ENCODE measurements at places on chromosomes 12 and 14.

GRCh38 chr14:69625299-69626131, 14.1 kb downstream of the SUSD6 start:
- peak; percentile 16 for DNase-seq

DNA sequence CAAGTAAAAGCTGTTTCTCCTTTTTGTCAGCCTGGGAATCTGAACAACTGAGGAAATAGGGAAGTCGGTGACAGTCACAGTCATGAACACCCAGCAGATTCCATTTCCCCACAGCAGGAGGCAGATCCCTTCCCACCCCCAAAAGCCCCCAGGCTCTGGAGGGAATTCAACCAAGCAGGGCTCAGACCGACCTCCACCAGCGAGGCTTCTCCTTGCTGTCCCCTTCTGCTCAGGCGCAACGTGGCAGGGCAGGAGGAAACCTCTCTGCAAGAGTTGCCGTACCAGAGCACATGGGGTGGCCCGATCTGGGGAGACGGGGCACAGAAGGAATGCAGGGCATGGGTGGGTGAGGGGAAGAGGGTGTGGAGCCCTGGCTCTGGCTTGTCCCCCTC, 319 bp downstream of the GALNT6 start:
- DNase-seq: no peak

DNA sequence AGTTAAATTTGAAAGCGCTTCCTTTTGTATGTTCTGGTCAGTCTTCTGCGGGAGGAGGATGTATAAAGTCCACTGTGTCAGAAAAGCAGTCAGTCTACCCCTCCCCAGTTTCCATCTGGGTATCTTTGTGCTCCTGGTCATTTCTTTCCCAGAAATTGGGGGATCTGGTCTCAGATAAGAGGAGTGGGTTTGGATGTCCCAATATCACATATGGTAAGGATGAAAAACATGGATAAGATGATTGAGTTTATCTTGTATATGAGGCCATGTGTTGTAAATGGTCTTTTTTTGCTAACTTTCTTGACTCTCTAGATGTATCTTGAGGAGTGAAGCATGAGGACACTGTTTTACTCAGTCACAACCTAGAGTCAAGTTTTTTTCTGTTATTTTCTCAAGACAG, 186.8 kb upstream of the HIF1A start:
- no peak for DNase-seq

DNA sequence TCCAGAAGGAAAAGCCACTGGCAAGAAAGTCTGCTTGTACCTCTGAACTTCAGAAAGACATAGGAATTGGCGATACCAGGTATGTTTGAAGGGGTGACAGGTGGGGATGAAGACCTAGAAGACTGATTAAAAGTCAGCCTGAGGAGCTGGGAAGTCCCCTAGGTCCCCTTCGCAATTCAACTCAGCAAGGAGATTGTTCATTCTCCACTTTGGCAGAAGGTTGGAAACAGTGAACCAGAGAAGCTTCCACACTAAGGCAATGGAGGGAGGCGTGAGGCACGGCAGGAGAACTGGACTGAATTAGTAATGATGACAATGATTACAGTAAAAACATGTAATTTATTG, 240.3 kb upstream of the TMPO start:
- DNase-seq: no peak

- DNase-seq: no peak
Observed at GRCh38 chr14:34684578-34684977, 29.8 kb downstream of the CFL2 start.

DNA sequence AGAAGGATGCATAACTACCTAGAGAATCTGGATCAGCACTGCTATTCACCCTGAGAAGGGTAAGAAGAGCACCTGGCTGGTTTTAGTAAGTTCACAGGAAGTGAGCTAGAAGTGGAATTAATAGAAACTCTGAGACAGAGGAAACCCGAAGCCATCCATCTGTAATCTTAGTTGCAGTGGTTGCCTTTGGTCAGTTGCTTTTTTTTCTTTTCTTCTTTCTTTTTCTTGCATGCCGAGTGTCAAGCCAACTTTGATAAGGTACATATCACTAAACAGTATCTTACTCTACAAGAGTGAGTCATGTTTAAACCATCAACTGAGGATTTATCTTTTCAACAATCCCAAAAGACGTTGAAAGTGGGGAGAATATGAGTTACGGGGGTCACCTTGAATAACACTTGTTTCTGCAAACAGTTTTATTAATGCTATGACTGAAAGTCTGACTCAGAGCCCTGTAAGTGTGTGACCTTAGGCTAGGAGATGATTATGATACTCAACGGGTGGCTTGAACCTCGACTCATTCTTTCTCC, 26.7 kb downstream of the C12orf75 start:
- no peak for DNase-seq

Measured in amygdala (tissue), 56 donors.